ENCODE measurements at places on chromosomes 7 and 10.

DNA sequence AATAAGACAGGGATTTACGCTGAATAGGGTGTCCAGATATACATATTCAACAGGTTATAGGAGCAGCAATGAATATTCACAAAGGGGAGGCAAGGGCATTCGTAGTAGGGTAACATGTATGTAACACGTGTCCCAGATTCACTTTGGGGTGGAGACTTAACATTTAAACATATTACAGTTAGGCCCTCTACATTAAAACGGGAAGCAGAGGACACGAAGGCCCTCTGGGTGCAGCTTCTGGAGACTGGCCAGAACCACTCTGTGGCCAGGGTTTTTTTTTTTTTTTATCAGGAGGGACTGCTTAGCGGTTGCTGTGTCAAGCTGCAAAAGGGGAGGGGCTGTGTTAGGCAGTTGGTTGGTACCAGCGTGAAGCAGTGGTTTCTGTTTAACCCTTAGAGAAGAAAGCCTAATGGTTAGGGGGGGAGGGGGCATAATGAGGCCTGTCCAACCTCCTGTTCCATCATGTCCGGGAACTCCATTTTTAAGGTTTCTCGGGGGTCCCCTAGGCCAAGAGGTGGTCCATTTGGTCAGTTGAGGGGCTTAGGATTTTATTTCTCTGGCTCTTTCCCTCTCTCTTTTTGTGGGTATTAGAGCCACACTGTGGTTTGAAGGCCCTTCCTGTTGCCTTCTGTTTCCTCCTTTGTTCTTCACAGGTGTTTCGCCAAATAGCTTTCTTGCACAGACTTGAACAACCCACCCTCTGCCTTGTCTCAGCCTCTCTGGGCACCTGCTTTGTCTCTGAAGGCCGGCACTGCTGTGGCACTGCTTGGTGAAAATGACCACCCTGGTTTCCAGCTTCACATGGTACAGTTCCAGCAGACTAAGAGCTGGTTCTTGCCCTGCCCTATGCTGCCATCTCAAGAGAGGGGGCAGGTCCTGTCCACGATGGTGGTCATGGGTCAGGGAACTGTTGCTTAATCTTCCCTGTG lies 26.4 kb downstream of the PRF1 start:
- H3K4me3 ChIP-seq: peak overlapping the region; percentile 68
- no peak for DNase-seq
- H3K36me3 ChIP-seq: no peaks in the 10 kb centered on the region
- H3K4me1 ChIP-seq: peaks cover 37% of the 10 kb centered on the region
- no peaks in the 10 kb centered on the region for H3K27me3 ChIP-seq

DNA sequence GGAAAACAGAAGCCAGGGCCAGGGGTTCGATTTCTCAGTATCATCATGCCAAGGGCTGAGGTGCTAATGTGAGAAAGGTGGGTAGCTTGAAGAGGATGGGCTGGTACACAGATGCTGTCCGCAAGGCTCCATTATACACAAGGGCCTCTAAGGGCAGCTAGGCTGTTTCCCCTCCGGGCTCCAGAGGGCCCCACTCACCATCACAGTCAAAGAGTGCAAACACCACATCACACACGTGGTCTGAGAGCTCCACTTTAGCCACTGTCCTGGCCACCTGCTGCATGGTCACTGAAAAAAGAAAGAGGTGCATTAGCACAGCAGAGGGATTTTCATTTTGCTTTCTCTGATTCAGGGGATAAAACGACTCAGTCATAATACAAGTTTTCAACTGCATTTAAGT lies 20.9 kb upstream of the DNAJB12 start:
- no peaks in the 10 kb centered on the region for H3K27me3 ChIP-seq
- no peak overlapping the region for H3K4me3 ChIP-seq
- H3K4me1 ChIP-seq: no peaks in the 10 kb centered on the region
- H3K27ac ChIP-seq: no peak overlapping the region
- H3K36me3 ChIP-seq: no peaks in the 10 kb centered on the region

GRCh38 chr10:60459701-60460457 lies 70.2 kb upstream of the ANK3 start:
- no peaks in the 10 kb centered on the region for H3K36me3 ChIP-seq
- H3K27me3 ChIP-seq: no peaks in the 10 kb centered on the region
- peaks cover 14% of the 10 kb centered on the region for H3K4me1 ChIP-seq
- no peak overlapping the region for H3K4me3 ChIP-seq
- H3K27ac ChIP-seq: no peak overlapping the region

GRCh38 chr10:86798611-86799010 lies 42.2 kb downstream of the BMPR1A start:
- H3K36me3 ChIP-seq: no peaks in the 10 kb centered on the region
- H3K4me3 ChIP-seq: no peak overlapping the region
- DNase-seq: no peak
- H3K27me3 ChIP-seq: no peaks in the 10 kb centered on the region
- H3K27ac ChIP-seq: no peak overlapping the region

DNA sequence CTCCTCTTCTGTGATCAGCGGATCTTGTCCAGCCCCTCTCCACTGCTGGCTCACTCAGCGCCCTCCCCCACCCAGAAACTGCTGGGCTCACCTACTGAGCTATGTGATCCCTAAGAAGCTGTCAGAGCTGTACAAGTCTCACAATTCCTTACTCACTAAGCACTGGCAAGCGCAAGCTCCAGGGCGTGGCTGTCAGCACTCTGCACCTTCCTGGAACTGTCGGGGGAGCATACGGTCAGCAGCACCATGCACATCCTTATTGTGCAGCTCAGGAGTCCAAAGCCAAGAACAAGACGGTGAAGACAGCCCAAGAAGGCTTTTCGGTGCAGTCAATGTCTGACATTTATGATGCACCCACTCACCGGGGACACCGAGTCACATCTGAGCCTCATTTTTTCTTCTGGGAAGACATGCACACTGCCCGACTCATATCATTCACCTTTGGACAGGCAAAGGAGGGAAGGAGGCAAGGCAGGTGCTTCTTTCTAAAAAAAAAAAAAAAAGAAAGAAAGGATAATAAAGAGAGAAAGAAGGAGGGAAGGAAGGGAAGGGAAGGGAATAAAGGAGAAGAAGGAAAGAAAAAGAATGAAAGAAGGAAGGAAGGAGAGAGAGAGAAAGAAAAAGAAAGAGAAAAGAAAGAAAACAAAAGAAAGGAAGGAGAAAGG lies 56.3 kb downstream of the ASB13 start:
- H3K27me3 ChIP-seq: peaks cover 20% of the 10 kb centered on the region
- no peak for DNase-seq
- no peak overlapping the region for H3K4me3 ChIP-seq
- H3K27ac ChIP-seq: peak overlapping the region; percentile 64

GRCh38 chr10:127456122-127456521 lies 93.0 kb upstream of the NPS start:
- no peaks in the 10 kb centered on the region for H3K36me3 ChIP-seq
- peak overlapping the region; percentile 53 for H3K27ac ChIP-seq
- H3K27me3 ChIP-seq: no peaks in the 10 kb centered on the region

DNA sequence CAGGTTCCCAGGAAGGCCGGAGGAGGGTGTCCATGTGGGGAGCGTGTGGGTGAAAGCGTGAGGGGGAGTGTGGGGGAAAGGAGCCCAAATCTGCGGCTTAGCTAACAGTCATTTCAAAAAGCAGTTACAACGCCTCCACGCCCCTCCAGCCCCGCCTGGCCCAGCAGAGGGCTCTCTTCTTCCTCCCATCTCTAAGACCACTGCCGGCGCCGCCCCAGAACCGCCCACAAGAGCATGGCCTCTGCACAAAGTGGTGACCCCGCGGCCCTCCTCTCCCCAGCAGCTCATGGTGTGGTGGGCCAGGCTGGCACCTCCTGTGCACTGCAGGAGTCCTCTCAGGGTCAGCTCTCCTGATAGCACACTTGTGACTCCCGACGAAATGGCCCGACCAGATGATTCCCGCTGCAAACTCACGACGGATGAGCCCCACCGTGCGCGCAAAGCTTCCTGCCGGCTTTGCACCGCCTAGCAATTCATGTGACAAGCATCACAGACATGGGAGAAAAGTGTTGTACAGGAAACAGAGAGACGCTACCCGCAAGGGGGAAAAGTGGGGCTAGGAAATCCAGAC lies 12.4 kb upstream of the HUS1 start:
- DNase-seq: peak; percentile 79
- H3K4me1 ChIP-seq: peaks cover 15% of the 10 kb centered on the region
- H3K36me3 ChIP-seq: no peaks in the 10 kb centered on the region
- peak overlapping the region; percentile 92 for H3K4me3 ChIP-seq
- H3K27ac ChIP-seq: peak overlapping the region; percentile 95

DNA sequence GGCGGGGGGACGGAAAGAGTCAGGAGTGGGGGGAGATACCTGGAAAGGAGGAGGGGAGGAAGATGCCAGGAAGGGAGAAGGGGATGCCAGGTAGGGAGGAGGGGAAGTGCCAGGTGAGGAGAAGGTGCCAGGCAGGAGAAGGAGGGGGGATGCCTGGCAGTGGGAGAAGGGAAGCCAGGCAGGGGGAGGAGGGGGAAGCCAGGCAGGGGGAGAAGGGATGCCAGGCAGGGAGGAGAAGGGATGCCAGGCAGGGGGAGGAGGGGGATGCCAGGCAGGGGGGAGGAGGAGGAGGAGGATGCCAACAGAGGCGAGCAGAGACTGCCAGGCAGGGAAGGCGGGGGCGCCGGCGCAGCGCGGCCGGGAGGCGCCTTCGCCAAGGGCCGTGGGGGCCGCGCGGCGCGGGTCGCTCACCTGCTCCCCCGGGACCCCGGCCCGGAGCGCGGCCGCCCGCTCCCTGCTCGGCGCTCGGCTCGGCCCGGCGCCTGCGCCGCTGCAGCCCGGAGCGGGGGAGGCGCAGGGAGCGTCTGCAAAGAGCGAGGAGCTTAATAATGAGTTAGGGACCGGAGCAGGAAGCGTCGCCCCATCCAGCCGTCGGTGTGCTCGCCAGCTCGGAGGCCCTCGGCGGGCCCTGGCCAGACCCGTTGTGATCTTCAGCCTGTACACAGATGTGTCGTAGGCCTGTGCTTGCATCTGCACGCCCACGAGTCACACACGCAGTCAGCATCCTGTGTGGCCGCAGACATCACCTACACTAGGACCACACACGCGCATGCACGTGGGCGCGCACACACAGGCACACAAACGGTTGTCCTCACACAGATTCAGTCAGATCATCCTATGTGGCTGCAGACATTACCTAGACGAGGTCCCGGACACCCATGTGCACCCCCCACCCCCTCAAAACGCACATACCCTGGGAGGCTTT lies 28.4 kb upstream of the SMARCD3 start:
- peak; percentile 18 for DNase-seq
- no peak overlapping the region for H3K27ac ChIP-seq
- no peaks in the 10 kb centered on the region for H3K36me3 ChIP-seq
- peaks cover 71% of the 10 kb centered on the region for H3K27me3 ChIP-seq

DNA sequence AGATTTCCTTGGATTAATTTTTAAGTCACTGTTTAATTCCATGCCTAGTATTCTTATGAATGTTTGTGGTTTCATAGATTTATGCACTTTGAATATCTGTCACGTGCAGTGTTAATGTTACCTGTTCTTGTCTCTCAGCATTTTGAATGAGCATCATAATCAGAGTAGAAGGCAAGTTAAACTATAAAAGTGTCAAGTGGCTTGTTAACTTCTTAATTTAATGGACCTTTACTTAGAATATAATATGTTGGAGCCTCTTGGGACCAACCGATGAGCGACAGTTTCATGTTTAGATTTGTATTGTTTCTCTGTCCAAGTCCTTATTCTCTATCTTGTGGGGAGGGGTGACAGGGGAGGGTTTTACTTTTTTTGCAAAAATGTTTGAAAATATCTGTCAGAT lies 50.6 kb upstream of the MTURN start:
- H3K27ac ChIP-seq: no peak overlapping the region
- H3K27me3 ChIP-seq: no peaks in the 10 kb centered on the region
- peaks cover 8% of the 10 kb centered on the region for H3K4me1 ChIP-seq
- no peak overlapping the region for H3K4me3 ChIP-seq
- peaks cover 13% of the 10 kb centered on the region for H3K36me3 ChIP-seq

DNA sequence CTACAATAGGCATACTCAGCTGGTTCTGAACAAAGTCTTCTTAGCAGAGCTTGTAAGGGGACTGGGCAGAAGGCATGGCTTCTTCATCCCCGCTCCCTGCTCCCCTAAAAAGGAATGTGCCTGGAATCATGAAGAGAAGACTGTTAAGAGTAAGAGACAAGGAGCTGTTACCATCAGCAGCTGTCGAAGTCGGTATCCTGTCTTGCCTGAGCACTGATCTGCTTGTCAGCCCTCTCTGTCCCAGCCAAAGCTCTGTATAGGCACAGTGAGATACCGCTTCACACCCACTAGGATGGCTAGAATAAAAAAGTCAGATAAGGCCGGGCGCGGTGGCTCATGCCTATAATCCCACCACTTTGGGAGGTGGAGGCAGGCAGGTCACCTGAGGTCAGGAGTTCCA lies 2.4 kb downstream of the ABLIM1 start:
- no peak overlapping the region for H3K4me3 ChIP-seq
- no peaks in the 10 kb centered on the region for H3K36me3 ChIP-seq
- no peaks in the 10 kb centered on the region for H3K4me1 ChIP-seq
- H3K27ac ChIP-seq: no peak overlapping the region
- no peaks in the 10 kb centered on the region for H3K27me3 ChIP-seq

- no peak for DNase-seq
- peak within 1 kb of the TSS; percentile 88 for H3K4me3 ChIP-seq
- H3K36me3 ChIP-seq: no peaks in the 10 kb centered on the region
- H3K27me3 ChIP-seq: peaks cover 57% of the 10 kb centered on the region
- H3K27ac ChIP-seq: no peak within 1 kb of the TSS
Measured at GRCh38 chr7:29563590-29564495, at the start of gene PRR15. TSS of gene PRR15 (plus strand) at chr7:29563835. CDS start at chr7:29566330, 2,495 bp downstream.

- H3K36me3 ChIP-seq: peaks cover 14% of the 10 kb centered on the region
- H3K27me3 ChIP-seq: no peaks in the 10 kb centered on the region
- peaks cover 85% of the 10 kb centered on the region for H3K4me1 ChIP-seq
- H3K4me3 ChIP-seq: peak overlapping the region; percentile 52
- H3K27ac ChIP-seq: peak overlapping the region; percentile 78
Measured at GRCh38 chr10:110074298-110074697, 66.5 kb downstream of the ADD3 start.

GRCh38 chr10:132946806-132947546 lies 4.6 kb upstream of the CFAP46 start:
- no peak for DNase-seq
- H3K36me3 ChIP-seq: peaks cover 7% of the 10 kb centered on the region
- H3K4me1 ChIP-seq: peaks cover 5% of the 10 kb centered on the region
- peaks cover 54% of the 10 kb centered on the region for H3K27me3 ChIP-seq
- H3K27ac ChIP-seq: no peak overlapping the region

DNA sequence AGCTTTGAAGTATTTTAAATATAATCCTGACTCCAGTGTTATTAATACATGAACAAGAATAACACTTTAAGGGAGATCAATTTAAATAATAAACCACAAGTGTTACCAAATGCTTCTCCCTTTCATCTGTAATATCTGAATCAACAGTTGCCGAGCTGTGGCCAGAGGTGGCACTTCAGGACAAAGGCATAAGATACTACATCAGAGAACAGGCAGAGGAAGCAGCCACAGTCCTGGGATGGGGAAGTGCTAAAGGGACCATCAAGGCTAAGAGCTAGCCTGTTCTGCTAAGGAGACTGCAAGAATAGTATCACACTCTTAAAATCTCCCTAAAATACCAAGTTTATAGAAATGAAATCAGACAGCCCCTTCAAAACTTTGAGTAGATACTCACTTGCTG lies 378.2 kb upstream of the PRKCQ start:
- H3K27me3 ChIP-seq: no peaks in the 10 kb centered on the region
- no peaks in the 10 kb centered on the region for H3K36me3 ChIP-seq
- DNase-seq: no peak
- no peak overlapping the region for H3K4me3 ChIP-seq
